Activated naive CD8-positive, alpha-beta T cell treated with anti-CD3 and anti-CD28 coated beads for 36 hours (primary cell): ENCODE measurements at places on chromosomes 4 and X.

DNA sequence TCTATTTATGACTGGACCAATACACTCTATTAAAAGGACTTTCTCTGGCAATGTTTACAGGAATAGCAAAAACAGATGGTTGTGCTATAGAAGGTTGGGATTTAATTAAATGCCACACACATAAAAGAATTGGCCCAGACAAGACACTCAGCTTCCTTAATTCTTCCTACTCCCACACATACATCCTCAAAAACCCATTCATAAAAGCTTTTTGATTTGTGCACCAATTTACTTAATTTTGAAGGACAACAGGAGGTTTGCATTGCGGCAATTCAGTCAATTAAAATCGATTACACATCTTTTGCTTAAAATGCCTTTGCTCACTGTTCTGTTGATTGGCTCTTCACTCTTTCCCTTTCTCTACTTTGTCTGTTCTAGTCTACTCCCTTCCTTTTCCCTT is 317.1 kb downstream of the CBLL2 start:
- no peak for DNase-seq

DNA sequence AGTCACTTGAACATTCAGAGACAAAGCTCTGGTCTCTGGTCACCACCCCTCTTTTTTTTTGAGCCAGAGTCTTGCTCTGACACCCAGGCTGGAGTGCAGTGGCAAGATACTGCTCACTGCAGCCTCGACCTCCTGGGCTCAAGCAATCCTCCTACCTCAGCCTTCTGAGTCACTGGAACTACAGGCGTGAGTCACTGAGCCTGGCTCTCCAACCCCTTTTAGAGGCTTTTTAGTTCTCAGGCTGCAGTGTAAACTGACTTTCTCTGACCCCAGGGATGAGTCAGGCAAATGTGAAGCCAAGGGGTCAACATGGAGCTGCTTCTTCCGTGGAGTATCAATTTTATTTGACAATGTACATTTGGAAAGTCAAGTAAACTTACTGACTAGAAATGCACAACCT is 229.2 kb downstream of the PTTG2 start:
- DNase-seq = no peak

GRCh38 chrX:43627669-43628068 is 28.4 kb upstream of the MAOA start:
- no peak for DNase-seq

DNA sequence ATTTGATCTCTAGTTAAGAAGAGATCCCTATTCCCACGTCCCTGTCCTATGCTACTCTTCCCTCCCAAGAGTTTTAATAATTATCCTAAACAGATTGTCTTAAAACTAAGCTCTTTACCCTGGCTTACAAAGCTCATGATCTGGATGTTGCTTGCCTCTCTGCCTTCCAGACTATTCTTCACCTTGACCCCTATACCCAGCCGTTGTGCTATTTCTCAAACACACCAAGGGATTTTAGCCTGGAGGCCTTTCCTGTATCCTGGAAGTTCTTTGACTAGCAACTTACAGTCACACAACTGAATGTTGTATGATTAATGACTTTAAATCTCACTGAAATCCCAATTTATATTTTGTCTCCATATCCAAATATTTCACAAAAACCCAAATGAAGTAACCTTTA is 314.9 kb downstream of the ADGRL3 start:
- no peak for DNase-seq
